ENCODE measurements at places on chromosomes 13 and 19.

GRCh38 chr13:112899281-112900225 lies 69.5 kb upstream of the MCF2L start:
- DNase-seq: no peak

GRCh38 chr13:51865838-51866237 lies 4.1 kb downstream of the CCDC70 start:
- DNase-seq: no peak

- DNase-seq: no peak
Observed at GRCh38 chr13:101397742-101398141, 18.6 kb downstream of the NALCN start.

GRCh38 chr19:246551-246950 lies 44.7 kb downstream of the PLPP2 start:
- DNase-seq: no peak

- DNase-seq: no peak
Observed at GRCh38 chr13:99376132-99376531, 68.9 kb upstream of the GPR183 start.
